ENCODE measurements at places on chromosomes 12 and 14.

DNA sequence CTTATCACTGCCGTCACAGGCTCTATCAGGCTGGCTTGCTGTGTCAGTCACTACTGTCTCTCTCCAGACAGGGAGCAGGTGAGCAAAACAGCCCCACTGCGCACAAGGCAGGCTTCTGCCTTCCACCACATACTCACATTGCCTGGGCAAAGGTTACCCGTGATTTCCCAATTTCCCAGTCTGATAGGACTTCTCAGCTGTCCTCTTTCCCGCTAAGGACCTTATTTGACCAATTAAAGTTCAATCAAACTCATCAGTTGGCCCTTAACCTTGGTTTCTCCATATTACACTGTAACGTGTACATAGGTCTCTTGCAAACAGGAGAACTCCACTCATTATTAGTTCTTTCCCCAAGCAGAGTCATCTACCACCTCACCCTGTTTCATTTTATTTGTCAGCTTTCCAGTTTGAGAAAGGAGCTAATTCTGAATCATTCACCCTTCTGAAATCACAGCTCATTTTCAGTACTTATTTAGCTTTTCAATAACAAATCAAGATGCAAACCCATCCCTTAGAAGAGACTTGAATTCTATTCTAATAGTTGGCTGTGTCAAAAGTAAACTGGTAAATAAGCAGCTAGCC is 170.8 kb downstream of the ESR2 start:
- ATAC-seq: peak; percentile 87

GRCh38 chr12:188910-189621 is 24.9 kb downstream of the SLC6A12 start:
- peak; percentile 88 for ATAC-seq

GRCh38 chr12:118144499-118144898 is 8.6 kb downstream of the PEBP1 start:
- ATAC-seq: no peak

DNA sequence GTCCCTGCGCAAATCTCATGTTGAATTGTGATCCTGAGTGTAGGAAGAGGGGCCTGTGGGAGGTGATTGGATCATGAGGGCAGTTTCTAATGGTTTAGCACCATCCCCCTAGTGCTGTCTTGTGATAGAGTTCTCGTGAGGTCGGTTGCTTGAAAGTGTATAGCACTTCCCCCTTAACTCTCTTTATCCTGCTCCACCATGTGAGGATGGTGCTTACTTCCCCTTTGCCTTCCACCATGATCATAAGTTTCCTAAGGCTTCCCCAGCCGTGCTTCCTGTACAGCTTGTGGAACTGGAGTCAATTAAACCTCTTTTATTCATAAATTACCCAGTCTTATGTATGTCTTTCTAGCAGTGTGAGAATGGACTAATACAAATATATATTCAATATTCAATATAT is 303.7 kb upstream of the SEL1L start:
- no peak for ATAC-seq

DNA sequence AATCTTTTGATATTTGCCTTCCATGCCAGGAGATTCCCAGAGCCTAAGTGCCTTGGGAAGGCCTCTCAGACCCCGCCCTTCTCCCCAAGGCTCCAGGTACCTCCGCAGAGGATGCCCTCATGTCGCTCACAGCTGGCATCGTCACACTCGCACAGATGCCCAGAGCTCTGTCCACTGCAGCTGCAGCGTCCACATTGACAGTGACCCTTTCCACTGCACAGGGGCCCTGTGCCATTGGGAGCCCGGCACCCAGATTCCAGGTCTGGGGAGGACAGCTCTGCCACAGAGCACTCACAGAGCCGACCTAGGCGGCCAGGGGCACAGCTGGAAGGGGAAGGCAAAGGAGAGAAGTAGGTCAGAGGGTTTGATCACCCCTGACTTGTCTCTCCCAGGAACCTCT is 12.3 kb upstream of the CSAD start:
- no peak for ATAC-seq

DNA sequence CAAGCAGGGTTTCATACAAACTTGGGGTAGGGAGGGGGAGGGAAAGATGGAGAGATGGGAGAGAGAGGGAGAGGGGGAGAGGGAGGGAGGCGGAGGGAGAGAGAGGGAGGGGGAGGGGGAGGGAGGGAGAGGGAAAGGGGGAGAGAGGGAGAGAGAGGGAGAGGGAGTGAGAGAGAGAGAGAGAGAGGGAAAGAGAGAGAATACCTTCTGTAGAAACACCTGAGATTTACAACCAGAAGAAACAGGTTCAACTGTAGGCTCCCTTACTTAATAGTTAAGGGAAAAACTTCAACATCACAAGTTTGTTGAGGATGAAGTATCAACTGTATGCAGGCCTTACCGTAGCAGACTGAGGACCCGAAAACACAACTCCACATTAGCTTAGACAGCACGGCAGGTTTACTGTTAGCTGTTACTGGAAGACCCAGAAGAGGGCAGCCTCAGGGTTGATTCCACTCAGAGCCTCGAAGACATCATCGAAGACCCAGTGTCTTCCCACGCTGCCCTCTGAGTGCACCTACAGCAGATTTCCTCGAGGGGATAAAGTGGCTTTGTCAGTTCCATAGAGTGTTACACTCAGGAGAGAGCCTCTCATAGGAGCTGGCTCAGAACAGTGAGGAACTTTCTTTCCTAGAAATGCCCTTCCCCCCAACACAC is 72.4 kb downstream of the NT5DC3 start:
- ATAC-seq: no peak

Data from activated T-helper 17 cell treated with anti-CD3 and anti-CD28 coated beads, Interleukin-2, amount 50 U/mL, for 72 hours (primary cell).